ENCODE measurements at places on chromosomes 3 and 15. TPM values are rescaled to one million over a fixed set of nuclear protein-coding genes. Genes with fewer than 3 reads are reported as not detected.

The CMTM8 gene
- total RNA-seq, result 24.7 TPM

The CCR8 gene
- total RNA-seq, result not detected

The MAGEL2 gene
- 0.15 TPM for total RNA-seq

The CPA3 gene
- total RNA-seq, result 44.2 TPM

GRCh38 chr3:54171509-54171908, 49.2 kb downstream of the CACNA2D3 start:
- no peak for DNase-seq

GRCh38 chr3:171436380-171436779, 23.8 kb downstream of the TNIK start:
- no peak for DNase-seq

GRCh38 chr3:152307829-152308474, 39.2 kb downstream of the MBNL1 start:
- DNase-seq, result no peak

DNA sequence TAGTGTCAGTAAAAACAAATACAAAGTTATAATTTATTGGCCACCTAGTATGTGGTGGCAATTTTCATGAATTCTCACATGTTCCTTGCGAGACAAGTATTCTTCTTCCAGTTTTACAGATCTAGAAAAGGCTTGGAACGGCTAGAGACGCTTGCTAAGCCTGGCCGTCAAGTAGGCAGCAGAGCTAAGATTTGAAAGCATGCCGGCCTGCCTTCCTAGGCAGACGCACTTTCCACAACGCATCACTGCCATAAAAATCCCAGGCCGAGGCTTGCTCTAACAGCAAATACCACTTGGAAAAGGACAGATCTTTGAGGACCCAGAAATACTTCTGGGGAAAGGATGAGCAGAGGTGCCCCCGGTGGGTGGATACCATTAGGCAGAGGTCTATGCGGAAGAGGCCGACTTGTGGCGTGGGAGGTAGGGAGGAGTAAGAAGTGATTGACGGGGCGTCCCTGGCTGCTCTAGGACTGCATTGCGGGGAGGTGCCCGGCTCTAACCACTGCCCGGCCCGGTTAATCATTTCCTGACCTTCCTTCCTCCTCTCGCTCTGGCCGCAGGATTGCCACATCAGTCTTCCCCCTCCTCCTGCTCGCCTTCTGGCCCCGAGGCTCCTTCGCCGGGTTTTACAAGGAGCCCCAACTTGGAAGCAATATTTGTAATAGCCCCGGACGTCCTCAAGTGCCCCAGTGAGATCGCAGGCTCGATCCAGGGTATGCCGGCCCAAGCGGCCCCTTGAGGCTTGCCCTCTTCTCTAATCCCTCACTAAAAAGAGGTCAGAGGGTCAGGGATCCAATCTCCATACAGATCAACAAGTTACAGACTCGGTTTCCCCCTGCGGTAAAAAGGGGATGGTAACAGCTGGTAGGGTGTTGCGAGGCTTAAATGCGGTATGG, 1.3 kb upstream of the USP3 start:
- peak; percentile 88 for DNase-seq

GRCh38 chr3:134306320-134306719, 55.7 kb upstream of the RYK start:
- DNase-seq, result no peak

DNA sequence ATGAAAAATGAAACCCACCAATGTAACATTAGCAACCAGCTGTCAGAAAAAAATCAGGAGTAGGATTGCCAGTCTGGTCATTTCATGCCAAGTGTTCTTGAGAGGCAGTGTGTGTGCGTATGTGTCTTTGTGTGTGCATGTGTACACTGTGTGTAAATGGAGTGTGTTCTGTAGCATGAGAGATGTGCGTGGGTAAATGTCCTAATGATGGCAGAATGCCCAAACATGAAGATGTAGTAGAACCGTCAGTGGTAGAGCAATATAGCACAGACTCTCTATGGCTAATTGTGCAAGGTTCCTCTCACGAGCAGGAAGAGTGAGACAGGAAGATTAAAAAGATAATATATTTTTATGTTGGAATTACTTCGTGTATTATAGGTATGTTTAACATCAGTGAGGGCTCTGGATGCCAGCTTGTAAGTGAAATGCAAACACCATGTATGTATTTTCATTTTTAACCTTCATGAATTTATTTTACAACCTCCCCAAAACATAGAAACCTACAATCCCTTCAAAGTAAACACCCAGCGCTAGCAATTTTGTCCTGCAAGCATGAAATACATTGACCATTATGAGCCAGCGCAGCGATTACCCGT, 1038.7 kb downstream of the IGSF11 start:
- no peak for DNase-seq

GRCh38 chr3:107496855-107497254, 25.9 kb upstream of the BBX start:
- no peak for DNase-seq

DNA sequence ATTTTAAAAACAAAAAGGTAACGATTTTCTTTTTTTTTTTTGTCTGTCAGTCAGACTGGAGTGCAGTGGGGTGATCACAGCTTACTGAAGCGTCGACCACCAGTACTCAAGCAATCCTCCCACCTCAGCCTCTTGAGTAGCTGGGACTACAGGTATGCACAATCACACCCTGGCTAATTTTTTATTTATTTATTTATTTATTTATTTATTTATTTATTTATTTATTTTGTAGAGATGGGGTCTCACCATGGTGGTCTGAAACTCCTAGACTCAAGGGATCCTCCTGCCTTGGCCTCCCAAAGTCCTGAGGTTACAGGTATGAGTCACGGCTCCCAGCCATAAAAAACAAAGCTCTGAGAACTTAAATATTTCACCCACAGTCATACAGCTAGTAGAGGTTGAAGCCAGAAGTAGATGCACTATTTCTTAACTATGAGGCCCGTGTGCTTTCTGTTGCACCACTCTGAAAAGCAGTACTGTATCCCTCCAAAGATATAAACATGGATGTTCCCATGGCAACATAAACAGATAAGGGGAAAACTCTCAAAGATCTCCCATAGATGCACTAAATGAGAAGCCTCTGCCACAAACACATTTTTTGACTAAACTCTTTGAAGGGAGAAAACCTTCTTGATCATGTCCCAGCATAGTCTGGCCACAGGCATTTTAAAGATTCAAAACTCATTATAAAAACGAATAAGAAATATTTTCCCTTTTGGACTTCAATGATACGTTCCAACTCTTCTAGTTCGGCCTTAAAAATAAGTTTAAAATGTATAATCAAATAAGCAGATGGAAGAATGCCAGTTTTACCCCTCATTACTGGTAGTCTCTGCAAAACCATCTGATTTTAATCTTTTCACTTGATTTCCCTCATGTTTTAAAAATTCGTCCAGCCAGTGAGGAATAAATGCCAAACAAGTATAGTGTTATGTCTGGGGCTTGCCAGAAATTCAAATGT, 162.3 kb upstream of the ARHGEF26 start:
- no peak for DNase-seq

- no peak for DNase-seq
Observed at GRCh38 chr15:39453620-39454019, 127.3 kb upstream of the THBS1 start.

DNA sequence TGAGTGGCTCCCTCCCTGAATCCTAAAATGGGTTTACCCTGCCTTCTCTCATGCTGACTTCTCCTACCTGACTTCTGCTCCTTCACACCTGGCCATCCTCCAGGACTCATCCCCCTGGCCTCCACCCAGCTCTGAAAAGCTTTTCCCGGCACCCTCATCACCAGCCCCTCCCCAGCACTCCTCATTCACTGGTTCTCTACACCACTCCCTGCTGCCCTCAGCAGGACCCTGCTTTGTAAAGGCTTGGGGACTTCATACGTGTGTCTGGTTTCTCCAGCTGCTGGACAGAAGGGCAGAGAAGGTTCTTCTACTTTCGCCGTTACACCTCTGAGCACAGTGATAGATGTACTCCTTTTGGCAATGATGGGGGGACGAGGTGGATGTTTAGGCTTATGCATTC, 184.9 kb upstream of the UBE3A start:
- no peak for DNase-seq
